ENCODE measurements at places on chromosomes 3 and 15. TPM values are rescaled to one million over a fixed set of nuclear protein-coding genes. Genes with fewer than 3 reads are reported as not detected.

Gene CHRM5
- total RNA-seq = 0.63 TPM

Gene ITIH1
- total RNA-seq = not detected

Gene CHAC1
- 4.4 TPM for total RNA-seq

Gene SLC6A1
- total RNA-seq = 93.0 TPM

Gene NME9
- 4.1 TPM for total RNA-seq

Gene BCL2A1
- not detected for total RNA-seq

Gene ASB14
- total RNA-seq = not detected

Gene BSN
- 23.5 TPM for total RNA-seq

Gene ZPLD1
- total RNA-seq = not detected

Gene SLC12A1
- 2.2 TPM for total RNA-seq

Gene C3orf80
- 5.6 TPM for total RNA-seq

Gene C3orf33
- 5.0 TPM for total RNA-seq

Gene UTS2B
- 1.3 TPM for total RNA-seq

Gene COL6A5
- not detected for total RNA-seq

Gene SOX14
- total RNA-seq = not detected

Gene SLC30A4
- 22.2 TPM for total RNA-seq

Gene SLC38A3
- 8.1 TPM for total RNA-seq

Gene CPNE9
- total RNA-seq = 0.31 TPM

Gene RARB
- 7.8 TPM for total RNA-seq

Gene LARP6
- total RNA-seq = 17.5 TPM

Gene TGM5
- total RNA-seq = not detected

Gene TM6SF1
- total RNA-seq = 15.0 TPM

Gene KLHL40
- total RNA-seq = not detected

Gene SCN5A
- total RNA-seq = 1.3 TPM

Gene SUCNR1
- total RNA-seq = 0.31 TPM

Gene CFAP161
- total RNA-seq = 3.4 TPM

Gene SLC27A2
- total RNA-seq = 1.3 TPM

Gene CNTN4
- 102 TPM for total RNA-seq

Gene ZNF502
- 14.1 TPM for total RNA-seq

Gene TMOD2
- 232 TPM for total RNA-seq

Gene LRIG1
- total RNA-seq = 71.1 TPM

Gene SHF
- total RNA-seq = 72.0 TPM

Gene BCHE
- total RNA-seq = 14.1 TPM

Gene ITGB5
- 19.7 TPM for total RNA-seq

Gene FSIP1
- 13.8 TPM for total RNA-seq

Gene ZNF35
- total RNA-seq = 42.3 TPM

Gene SECISBP2L
- total RNA-seq = 125 TPM

Gene POLR2H
- 44.1 TPM for total RNA-seq

Gene KCNMB3
- total RNA-seq = 9.7 TPM

Gene C2CD4B
- total RNA-seq = 1.6 TPM

Gene CHRNA7
- total RNA-seq = 8.8 TPM

Gene CD200
- total RNA-seq = 57.6 TPM

Gene GPR15
- total RNA-seq = not detected
